CMK (cell line): ENCODE measurements at places on chromosomes 7 and 10.

GRCh38 chr10:70176441-70176840 is 6.1 kb upstream of the SAR1A start:
- DNase-seq: no peak

GRCh38 chr7:28729281-28729680 is 228.8 kb downstream of the TRIL start:
- no peak for DNase-seq

DNA sequence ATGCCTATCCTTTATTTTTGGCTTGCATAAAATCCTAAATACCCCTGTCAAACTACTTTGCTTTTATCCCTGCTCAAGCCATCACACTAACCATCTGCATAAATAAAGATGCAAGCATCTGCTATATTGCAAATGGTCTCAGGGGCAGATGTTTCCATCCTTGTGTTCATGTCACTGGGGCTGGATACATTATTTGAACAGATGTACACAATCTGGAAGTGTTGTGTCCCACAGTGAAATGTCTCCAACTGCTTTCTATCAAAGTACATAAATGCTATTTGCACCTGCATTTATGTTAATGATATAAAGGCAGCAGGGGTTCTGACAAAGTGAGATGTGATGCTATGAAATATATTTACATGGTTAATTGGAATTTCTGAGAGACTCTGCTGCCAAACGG is 163.1 kb downstream of the ZNF438 start:
- no peak for DNase-seq

- no peak for DNase-seq
Observed at GRCh38 chr10:121425623-121426022, 172.6 kb downstream of the FGFR2 start.

GRCh38 chr7:9523579-9523978 is 1090.2 kb downstream of the NXPH1 start:
- DNase-seq: no peak

DNA sequence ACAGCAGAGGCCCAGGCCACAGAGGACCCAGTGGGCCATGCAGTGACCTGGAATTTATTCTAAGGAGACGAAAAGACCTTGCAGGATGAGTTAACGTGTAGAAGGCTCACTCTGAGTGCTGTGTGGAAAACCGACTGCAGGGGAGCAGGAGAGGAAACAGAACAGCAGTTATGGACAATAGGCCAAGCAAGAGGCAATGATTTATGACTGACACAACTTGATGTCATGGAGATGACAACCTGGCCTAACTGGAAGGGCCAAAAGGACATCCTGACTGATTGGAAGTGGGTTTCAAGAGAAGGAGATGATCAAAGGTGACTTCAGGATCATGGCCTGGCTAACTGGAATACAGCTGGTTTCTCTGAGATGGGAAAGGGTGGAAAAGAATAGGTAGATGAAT is 70.2 kb upstream of the RAPGEF5 start:
- no peak for DNase-seq

GRCh38 chr7:106059556-106059955 is 52.6 kb downstream of the SYPL1 start:
- DNase-seq: no peak
